ENCODE measurements at places on chromosomes 12 and 14. TPM values are rescaled to one million over a fixed set of nuclear protein-coding genes. Genes with fewer than 3 reads are reported as not detected.

FSCB gene
- not detected for total RNA-seq

PMEL gene
- total RNA-seq, result 1.1 TPM

IFNG-AS1 gene
- total RNA-seq, result not detected

MCRS1 gene
- 99.1 TPM for total RNA-seq

MYRFL gene
- not detected for total RNA-seq

OTX2 gene
- not detected for total RNA-seq

CDCA3 gene
- total RNA-seq, result 129 TPM

GALNT4 gene
- 14.0 TPM for total RNA-seq

SRRM4 gene
- total RNA-seq, result not detected

TBX3 gene
- 18.4 TPM for total RNA-seq

SYCP3 gene
- total RNA-seq, result not detected

SMIM41 gene
- total RNA-seq, result not detected

All from HT1080 (cell line).